ENCODE measurements at places on chromosomes 4 and X.
A peak's percentile ranks its signal among the peaks of the same experiment; 100 is the strongest.

DNA sequence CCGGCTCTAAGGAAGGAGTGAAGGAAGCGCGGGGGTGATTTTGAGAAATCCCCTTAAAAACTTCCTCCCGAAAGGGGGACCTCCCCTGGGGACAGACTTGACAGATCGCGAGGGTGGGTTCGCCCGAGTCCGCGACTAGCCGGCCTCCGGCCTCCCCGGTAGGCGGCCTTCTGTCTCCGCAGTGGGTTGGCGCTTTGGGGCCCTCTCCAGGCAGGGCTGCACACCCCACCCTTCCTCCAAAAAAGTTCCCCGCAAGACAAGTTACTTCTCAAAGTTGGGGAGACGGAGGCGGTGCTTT is 24.8 kb downstream of the HOPX start:
- no peak for DNase-seq

DNA sequence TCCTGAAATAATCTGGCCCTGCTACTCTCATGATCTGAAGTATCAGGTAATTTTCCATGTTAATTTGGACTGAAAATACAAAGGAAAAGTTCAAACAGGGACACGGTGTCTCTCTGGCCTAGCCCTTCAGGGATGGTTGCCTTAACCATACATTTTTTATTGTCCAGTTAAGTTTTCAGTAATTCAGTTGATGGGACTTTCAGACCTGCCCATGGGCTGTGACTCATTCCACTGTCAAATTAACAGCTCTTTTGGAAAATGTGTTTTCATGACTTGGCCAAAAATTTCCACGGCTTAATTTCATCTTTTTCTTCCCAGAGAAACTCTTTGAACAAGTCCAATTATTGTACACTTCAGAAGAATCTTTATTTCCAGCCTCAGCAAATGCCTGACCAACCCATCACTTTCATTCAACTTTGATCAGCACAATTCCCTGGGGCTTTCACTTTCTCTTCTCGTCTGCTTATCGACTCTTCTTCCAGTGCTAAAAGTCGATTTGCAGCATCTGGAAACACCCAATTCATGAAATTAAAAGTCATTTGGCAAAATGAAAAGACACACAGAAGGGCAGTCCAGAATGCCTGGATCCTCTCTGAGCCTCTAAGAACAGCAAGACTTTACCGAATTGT is 293.9 kb downstream of the RAB28 start:
- DNase-seq = no peak

GRCh38 chrX:320126-320783 is 1.7 kb upstream of the GTPBP6 start:
- no peak for DNase-seq

DNA sequence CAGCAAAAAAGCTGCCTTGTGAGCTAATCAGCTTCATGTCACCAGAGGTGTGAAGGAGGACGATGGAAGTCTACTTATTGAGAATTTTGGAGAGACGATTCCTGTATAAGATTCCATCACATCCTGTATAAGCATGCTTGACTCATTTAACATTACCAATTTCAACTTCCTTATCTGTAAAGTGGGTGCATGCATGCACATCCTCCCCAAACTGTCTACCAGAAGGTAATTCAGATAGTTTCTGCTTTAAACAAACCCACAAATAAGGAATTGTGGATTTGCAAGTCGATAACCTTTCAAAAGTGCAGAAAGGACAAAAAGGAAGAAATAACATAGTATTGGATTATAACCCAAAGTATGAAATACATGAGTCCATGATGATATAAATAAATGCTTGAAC is 31.1 kb downstream of the AKAP4 start:
- DNase-seq = no peak

GRCh38 chr4:147683188-147683591 is 773 bp downstream of the PRMT9 start:
- no peak for DNase-seq

- DNase-seq = no peak
Measured at GRCh38 chr4:153542834-153543233, 76.7 kb downstream of the TMEM131L start.

GRCh38 chr4:48215977-48216376 is 53.7 kb downstream of the TEC start:
- no peak for DNase-seq

- DNase-seq = no peak
Measured at GRCh38 chr4:38831653-38832052, 25.0 kb downstream of the TLR6 start.

GRCh38 chrX:27680726-27681125 is 90.6 kb downstream of the DCAF8L2 start:
- DNase-seq = no peak

GRCh38 chr4:79467246-79467932 is 59.4 kb upstream of the GK2 start:
- DNase-seq = no peak

DNA sequence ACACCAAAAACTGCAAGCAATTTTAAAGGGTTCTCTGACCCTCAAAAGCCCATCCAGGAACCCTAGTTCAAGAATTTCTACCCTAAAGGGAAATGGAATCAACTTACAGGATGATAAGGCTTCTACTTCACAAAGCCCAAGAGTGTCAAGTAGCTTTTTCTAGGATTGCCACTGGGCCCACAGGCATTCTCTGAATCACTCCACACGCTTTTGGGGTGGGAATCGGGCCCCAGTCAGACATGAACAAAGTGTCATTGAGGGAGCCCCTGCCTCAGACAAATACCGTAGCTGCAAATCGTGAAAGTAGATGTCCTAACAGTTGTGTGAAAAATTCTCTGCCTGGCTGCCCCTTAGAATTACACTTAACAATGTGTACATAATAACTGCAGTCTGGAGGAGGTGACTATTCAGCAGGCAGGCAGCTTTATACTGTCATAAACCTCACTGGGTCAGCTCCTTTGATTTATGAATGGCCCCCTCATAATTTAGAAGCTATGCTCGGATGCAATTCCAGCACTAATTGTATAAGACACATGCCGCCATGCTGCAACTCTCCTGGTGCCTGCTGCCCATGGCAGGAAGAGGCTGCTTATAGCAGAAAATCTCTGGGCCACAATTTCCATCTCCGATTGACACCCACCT is 36.7 kb downstream of the CHRDL1 start:
- no peak for DNase-seq

DNA sequence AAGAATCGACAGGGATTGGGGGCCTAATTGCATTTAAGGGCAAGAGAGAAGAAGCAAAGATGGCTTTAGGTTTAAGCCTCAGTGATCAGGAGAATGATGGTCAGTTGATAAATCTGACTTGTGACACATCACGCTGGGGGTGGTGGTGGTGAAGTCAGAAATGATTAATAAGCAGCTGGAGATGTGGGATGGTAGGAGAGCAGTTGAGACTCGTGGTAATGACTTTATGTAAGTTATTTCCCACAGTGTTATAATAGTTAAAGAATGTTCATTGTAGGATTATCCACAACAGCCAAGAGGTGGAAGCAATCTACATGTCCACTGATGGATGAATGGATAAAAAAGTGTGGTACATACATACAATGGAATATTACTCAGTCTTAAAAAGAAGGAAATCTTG is 178.9 kb upstream of the GPC4 start:
- DNase-seq = no peak

DNA sequence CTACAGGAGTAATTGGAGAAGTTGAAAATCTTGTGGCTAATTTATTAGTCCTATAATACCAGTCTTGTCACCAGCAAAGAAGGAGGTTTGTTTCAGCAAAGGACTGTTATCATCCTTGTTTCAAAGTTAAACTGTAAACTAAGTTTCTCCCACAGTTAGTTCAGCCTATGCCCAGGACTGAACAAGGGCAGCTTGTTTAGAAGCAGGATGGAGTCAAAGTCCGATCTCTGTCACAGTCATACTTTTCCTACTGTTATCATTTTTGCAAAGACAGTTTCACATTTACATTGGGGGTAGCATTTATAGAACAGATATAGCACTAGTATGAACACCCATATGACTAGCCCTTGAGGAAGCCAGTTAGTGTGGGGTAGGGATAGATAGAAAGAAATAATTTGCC is 46.4 kb downstream of the AKAP4 start:
- DNase-seq = no peak

DNA sequence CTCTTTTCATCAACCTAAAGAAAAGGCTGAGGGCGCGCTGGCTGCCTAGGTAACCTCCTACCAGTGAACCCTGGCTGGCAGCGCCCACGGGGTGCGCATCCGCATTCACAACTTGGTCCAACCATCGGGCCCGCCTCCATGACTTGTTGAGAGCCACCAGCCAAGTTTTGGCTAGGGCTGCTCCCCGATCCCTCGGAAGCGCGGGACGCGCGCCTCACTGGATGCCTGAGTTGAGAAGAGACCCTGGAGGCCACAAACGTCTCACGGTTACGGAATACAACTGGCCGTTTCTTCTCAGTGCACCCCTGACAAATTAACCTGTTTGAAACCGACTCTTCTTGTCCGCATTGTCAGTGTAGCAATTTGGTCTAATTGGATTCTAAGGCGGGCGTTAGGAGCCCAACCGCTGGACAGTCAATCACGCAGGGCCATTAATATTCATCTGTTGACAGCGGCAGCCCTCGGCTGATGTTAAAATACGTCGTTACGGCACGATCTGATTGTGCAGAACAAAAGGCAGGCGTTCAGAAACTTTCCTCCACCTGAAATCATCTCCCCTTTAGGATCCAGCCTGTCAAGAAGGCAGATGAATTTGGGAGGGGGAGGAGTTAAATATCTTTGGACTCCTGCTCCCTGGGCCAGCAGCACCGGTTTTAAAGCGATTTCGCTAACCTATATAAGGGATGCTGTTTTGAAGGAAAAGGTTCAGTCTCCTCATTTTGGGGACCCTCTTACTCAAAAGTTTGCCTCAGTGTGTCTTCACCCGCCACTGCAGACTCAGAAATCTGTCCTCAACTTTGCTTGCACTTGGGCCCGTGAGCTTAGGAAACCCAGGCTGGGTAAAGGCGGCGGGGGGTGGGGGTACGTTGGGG is 1.2 kb downstream of the GPC3 start:
- no peak for DNase-seq

DNA sequence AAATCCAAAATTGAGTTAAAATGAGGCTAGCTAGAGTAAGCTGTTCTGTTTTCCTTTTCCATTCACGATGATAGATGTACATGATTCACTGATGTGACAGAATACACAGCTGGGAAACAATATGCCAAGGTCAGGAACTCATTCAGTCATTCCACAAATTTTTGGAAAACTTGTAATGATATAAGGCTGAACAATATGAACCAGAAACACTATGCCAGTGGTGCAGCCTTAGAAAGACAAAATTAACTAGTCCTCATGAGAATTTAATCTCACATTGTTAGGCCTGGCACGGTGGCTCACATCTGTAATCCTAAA is 50.0 kb upstream of the NDST3 start:
- DNase-seq = no peak

DNA sequence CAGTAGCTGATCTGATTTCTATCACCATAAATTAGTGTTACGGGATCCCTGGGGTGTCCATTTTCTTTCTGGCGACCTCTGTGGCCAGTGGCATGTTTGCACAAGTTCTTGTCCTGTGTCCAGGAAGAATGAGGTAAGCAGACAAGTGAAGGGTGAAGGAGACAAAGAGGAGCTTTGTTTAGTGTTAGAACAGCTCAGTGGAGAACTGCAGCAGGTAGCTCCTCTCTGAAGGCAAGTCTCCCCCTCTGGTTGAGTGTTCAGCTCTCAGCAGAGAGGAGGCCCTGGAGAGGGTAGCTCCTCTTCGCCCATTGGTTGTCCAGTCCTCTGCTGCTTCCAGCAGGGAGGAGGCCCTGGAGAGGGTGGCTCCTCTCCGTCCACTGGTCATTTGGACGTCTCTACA is 47.2 kb downstream of the DMP1 start:
- DNase-seq = no peak

DNA sequence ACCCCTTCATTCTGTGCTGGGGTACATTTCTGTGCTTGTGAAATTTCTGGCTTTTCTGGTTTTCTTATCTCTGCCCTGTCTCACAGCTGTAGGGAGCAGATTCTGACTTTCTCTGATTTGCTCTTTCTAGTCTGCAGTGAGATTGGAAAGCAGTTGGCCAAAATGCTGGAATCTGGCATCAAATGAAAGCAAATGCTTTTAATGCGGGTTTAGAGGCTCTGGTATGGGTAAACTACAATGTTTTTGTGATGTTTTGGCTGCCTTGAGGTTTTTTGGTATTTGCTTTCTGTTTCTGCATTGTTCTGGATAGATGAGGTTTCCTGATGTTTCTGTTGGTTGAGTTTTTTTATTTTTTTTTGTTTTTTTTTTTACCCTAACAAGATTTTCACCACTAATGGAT is 23.8 kb downstream of the SMIM20 start:
- DNase-seq = peak; percentile 45

DNA sequence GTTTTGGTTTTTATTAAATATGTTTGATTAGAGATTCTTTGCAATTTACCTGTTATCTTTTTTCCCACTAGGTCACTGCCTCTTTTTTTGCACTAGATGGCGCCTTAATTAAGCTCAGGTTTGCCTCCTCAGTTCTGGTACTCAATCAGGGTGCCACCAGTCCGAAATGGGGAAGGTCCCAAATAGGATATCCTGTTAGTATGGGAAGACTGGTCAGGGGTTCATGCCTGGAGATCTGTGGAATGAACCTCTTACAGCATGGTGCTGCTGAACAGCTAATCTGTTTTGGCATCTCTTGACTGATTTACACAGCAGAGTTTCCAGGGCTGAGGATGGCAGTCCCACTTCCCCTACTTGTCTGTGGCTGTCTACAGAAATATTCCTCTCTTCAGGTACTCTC is 24.2 kb upstream of the VSIG1 start:
- DNase-seq = no peak

GRCh38 chrX:79592259-79592658 is 225.1 kb upstream of the ITM2A start:
- no peak for DNase-seq

GRCh38 chr4:168632301-168632725 is 135.5 kb downstream of the PALLD start:
- no peak for DNase-seq

- no peak for DNase-seq
Measured at GRCh38 chrX:88378406-88378805, 368.6 kb upstream of the CPXCR1 start.

DNA sequence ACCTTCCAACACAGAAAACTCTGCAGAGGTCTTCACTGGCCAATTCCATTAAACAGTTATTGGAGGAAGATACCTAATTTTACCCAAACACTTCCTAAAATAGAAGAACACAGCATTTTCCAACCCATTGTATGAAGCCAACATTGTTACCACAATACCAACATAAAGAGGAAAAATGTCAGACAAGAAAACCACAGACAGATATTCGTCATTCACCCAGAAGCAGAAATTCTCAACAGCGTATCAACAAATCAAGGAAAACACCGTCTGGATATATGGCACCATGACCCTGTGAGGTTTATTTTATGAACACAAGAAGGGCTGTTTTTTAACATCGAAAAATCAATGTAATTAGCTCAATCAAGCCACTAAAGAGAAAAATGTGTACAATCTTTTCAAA is 255.6 kb downstream of the ASMT start:
- DNase-seq = no peak
